Progenitor cell of endocrine pancreas (in vitro differentiated cells): ENCODE measurements at places on chromosomes 12 and 14.

- DNase-seq: no peak
Observed at GRCh38 chr12:5388581-5389535, 43.0 kb upstream of the NTF3 start.

GRCh38 chr12:88419794-88420193 is 160.5 kb downstream of the KITLG start:
- DNase-seq: no peak

- no peak for DNase-seq
Observed at GRCh38 chr14:24235804-24236688, 3.3 kb downstream of the GMPR2 start.

GRCh38 chr12:12717586-12718380 is 615 bp downstream of the CDKN1B start:
- peak; percentile 46 for DNase-seq

- no peak for DNase-seq
Observed at GRCh38 chr14:75063013-75063412, 811 bp downstream of the ACYP1 start.

- DNase-seq: no peak
Observed at GRCh38 chr14:49134940-49135339, 451.2 kb downstream of the RPS29 start.

- DNase-seq: no peak
Observed at GRCh38 chr14:89294060-89294459, 123.0 kb downstream of the FOXN3 start.

DNA sequence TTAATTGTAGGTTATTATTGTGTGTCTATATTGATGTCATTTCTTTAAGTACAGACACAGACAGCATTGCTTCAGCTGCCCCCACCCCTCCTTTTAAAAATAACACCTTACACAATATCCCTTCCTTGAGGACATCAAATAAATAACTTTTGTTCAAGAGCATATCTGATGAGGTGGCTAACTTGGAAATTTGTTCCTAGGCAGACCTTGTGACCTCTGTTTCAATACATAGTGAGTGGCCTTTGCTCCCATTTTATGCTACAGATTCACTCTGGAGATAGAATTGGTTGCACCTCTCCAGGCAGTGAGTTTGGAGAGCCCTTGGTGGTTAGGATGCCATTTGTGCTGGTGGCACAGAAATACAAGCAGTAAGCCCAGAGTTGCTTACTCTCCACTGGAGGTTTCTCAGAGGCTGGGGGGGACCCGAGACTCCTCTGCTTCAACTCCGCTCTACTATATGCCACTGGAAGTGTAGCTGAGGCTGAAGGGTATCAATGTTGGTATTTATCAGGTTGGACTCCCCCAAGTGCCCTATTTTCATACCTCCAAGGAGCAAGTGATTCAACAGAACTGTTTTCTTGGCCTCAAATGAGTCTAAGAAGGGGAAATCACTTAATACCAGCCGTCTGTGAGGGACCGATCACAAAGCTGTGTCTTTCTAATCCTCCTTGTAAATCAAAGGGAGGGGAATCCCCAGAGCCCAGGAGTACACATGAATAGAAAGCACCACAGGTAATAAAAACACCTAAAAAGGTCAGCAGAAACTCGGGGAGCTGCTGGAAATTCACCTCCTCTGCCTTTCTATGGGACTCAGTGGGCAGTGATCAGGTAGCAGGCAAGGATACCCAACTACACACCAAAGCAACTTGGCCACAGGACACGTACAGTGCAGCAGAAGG is 463.1 kb downstream of the RAD51B start:
- no peak for DNase-seq

DNA sequence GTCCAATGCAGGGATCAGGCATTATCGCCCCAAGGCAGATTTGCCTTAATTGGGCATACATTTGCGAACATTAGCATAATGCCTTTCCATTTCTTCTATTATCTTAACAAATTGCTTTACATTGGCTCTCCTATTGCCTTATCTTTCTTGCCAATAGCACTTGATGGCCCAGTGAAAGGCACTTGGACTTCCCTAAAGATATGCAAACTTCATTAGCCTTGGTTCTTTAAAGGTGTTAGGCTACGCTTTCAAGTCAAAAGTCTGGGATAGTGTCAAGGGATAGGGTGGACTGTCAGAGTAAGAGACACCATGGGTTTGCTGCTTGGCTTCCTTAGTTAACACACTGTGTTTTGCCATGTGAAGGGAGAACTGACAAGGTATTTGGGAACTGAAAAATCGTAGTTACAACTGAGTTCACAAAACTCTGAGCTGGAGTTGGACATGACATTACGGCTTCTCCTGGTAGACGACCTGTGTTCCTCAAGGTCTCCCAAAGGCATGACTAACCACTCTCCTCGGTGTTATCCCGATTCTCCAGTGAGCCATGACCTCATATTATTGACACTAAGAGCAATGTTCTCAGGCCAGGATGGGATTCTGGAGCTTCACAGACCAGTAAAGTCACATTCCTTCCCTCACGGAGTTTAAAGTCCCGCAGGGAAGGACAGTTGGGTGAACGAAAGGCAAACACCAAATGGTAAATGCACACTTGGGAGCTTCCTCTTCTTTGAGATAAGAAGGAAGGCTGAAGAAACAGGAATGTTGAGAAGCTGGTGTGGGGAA is 65.2 kb downstream of the TBC1D30 start:
- no peak for DNase-seq

DNA sequence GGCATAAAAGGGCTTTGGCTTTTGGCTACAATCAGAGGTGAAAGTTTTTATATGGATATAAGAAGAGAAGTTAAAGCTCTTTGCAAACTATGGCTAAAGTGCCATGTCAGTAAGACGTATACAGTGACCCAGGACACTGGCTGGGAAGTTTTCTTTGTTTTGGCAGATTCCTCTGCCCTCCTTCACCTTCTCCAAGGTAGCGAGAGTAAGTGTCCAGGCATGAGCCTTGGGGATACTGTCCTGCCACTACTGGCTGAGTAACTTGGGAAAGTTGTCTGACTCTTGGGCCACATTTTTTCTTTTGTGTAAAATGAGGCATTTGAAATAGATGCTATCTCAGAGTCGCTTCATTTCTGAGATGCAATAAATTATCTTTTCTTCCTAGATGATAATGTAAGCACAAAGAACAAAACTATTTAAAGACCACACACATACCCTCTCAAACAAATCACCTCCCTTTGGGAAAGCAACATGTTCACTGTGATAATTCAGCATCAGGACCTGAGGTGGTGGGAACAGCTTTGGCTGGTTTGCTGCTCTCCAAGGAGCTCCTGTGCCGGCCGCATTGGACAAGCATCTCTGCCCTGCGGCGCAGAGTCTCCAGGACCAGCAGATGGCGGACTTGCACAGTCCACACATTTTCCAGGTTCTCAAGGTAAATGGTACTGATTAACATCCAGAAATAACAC is 106.3 kb downstream of the PTCSC3 start:
- DNase-seq: peak; percentile 62

- no peak for DNase-seq
Observed at GRCh38 chr14:64569138-64569631, 19.4 kb downstream of the PPP1R36 start.

DNA sequence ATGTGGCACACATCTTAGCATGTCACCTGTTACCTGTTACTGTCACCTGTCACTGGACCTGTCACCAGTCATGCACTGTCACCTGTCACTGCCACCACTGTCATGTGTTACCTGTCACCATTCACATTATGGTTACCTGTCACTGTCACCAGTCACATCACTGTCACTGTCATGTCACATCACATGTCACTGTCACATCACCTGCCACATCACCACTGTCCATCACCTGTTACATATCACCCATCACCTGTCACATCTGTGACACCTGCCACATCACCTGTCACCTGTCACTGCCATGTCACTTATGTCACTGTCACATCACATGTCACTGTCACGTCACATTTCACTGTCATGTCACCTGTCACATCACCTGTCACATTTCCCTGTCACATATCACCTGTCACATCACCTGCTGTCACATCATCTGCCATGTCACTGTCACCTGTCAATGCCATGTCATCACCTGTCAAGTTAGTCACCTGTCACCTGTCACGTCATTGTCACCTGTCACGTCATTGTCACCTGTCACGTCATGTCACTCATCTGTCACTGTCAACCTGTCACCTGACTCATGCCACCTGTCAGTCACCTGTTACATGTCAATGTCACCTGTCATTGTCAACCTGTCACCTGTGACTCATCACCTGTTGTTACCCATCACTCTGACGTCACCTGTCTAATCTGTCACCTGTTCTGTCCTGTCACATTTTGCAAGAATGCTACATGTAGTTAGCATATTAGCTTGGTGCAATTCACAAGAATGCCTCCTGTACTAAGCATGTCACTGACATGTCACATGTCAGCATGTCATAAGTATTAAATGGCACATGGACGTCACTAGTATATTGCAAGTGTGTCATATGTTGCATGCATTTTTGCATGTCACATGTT is 29.0 kb upstream of the TESC start:
- DNase-seq: no peak

GRCh38 chr14:35366056-35366451 is 38.5 kb downstream of the NFKBIA start:
- DNase-seq: no peak
